ENCODE measurements at places on chromosomes 12 and 14. TPM values are rescaled to one million over a fixed set of nuclear protein-coding genes. Genes with fewer than 3 reads are reported as not detected.

GRCh38 chr14:60025571-60025970 is 66.2 kb upstream of the PCNX4 start:
- no peak for DNase-seq

DNA sequence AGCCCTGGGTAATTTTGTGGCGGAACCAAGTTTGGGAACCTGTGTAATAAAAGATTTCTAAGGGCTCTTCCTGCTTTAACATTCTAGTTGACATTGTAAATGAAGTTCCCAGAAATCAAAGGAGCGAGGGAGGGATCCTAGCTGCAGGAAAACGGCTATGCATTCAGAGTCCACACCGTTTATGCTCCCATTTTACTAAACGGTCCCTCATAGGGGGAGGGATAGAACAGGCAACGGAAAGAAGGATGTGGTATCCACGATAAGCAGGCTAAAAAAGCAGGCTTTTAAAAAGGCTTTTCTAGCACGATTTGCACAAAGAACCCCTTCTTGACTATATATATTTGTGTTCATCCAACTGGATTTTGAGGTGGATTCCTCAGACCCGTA is 559 bp downstream of the SYNJ2BP start:
- no peak for DNase-seq

The LIN52 gene
- total RNA-seq: 9.9 TPM

The C1S gene
- 2,029 TPM for total RNA-seq

- DNase-seq: no peak
Observed at GRCh38 chr12:131734336-131735152, 23.7 kb downstream of the SFSWAP start.

The PRB2 gene
- not detected for total RNA-seq

The EGLN3 gene
- 2.3 TPM for total RNA-seq

Data from liver (tissue), 10 donors.